A549 treated with Mapracorat at 1 μM for 4 hours (cell line): ENCODE measurements at places on chromosomes 6 and 20. TPM values are rescaled to one million over a fixed set of nuclear protein-coding genes. Genes with fewer than 3 reads are reported as not detected.

Gene OR2H1
- not detected in 5 replicates for total RNA-seq

Gene PPIL4
- total RNA-seq, result 10.7 to 18.6 TPM (median 13.3 TPM) in 5 replicates

Gene FOXF2
- total RNA-seq, result 17.3 to 24.3 TPM (median 23.1 TPM) in 5 replicates

Gene CLPSL2
- total RNA-seq, result 0.79 to 1.4 TPM (median 0.94 TPM) in 4 of 5 replicates, not detected in the other

Gene IL17F
- not detected in 5 replicates for total RNA-seq

Gene POM121L2
- total RNA-seq, result not detected in 5 replicates

Gene TGIF2
- 3.5 to 4.5 TPM (median 4.1 TPM) in 5 replicates for total RNA-seq

Gene TP53TG5
- total RNA-seq, result not detected in 5 replicates

Gene LPA
- total RNA-seq, result 0.02 to 0.17 TPM (median 0.06 TPM) in 4 of 5 replicates, not detected in the other

Gene TAF4
- 14.2 to 18.7 TPM (median 17.4 TPM) in 5 replicates for total RNA-seq

Gene ADAM33
- 0.05 to 0.09 TPM (median 0.08 TPM) in 4 of 5 replicates, not detected in the other for total RNA-seq

Gene SIRPB2
- 0.15 TPM in 1 of 5 replicates, not detected in the others for total RNA-seq

Gene ENPP1
- 1.1 to 1.5 TPM (median 1.4 TPM) in 5 replicates for total RNA-seq

Gene SLC17A5
- total RNA-seq, result 12.1 to 15.6 TPM (median 14.0 TPM) in 5 replicates

Gene AURKA
- 94.7 to 105 TPM (median 103 TPM) in 5 replicates for total RNA-seq

Gene TNFRSF6B
- total RNA-seq, result 0.35 to 1.5 TPM (median 0.93 TPM) in 5 replicates

Gene ZNFX1
- 21.7 to 27.4 TPM (median 22.4 TPM) in 5 replicates for total RNA-seq

Gene VGLL2
- total RNA-seq, result not detected in 5 replicates

Gene AHCY
- total RNA-seq, result 292 to 329 TPM (median 322 TPM) in 5 replicates

Gene SALL4
- 1.1 to 2.2 TPM (median 1.2 TPM) in 5 replicates for total RNA-seq

Gene KCNK5
- 0.90 to 1.5 TPM (median 1.4 TPM) in 5 replicates for total RNA-seq

Gene HTR1E
- total RNA-seq, result not detected in 5 replicates

Gene FOXA2
- 12.4 to 19.1 TPM (median 16.7 TPM) in 5 replicates for total RNA-seq

Gene ACAT2
- total RNA-seq, result 26.4 to 29.8 TPM (median 28.5 TPM) in 5 replicates

Gene SERAC1
- 2.4 to 3.7 TPM (median 3.2 TPM) in 5 replicates for total RNA-seq

Gene PRR18
- total RNA-seq, result 0.06 to 0.39 TPM (median 0.18 TPM) in 4 of 5 replicates, not detected in the other

Gene LBP
- 0.98 to 1.9 TPM (median 1.2 TPM) in 5 replicates for total RNA-seq

Gene LHFPL5
- 0.12 to 0.28 TPM in 2 of 5 replicates, not detected in the others for total RNA-seq

Gene ENPP5
- total RNA-seq, result not detected in 5 replicates

Gene MMP24
- total RNA-seq, result 22.6 to 29.3 TPM (median 29.1 TPM) in 5 replicates
